ENCODE measurements at places on chromosomes 1 and 21.

DNA sequence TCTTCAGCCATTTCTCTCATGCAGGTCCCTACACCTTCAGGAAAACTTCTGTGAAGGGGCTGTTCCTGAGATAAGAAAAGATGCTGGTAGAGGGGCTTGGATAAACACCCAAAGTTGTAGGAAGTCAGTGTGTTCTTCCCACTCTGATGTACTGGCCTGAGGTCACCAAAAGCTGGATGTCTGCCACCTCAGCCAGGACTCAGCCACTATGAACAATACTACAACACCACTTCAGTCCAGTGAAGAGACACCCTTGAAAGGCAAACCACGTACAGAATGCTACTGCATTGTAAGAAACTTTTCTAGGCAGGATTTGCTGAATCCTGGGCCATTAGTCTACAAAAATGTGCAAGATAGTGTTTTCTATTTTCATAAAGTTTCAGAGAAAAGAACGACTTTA, 2.4 kb downstream of the PTPN14 start:
- DNase-seq = no peak

- DNase-seq = no peak
These were observed 49.8 kb downstream of the HLCS start for GRCh38 chr21:36916718-36917117.

DNA sequence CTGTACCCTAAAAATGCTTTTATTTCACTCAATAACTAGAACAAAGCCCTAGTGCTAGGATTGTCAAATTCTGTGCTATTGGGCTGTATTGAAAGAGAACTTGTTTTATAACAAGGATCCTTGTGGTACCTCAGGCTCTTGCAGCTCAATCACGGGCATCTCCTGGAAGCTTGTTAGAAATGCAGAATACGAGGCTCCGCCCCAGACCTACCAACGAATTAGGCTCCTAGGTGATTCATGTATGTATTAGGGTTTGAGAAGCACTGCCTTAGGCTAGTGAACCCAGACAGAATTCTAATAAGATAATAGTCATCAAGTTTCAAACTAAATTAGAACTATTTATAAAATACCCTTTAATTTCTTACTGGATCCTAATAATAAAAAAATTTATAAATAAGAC, 45.6 kb downstream of the ZZZ3 start:
- no peak for DNase-seq

DNA sequence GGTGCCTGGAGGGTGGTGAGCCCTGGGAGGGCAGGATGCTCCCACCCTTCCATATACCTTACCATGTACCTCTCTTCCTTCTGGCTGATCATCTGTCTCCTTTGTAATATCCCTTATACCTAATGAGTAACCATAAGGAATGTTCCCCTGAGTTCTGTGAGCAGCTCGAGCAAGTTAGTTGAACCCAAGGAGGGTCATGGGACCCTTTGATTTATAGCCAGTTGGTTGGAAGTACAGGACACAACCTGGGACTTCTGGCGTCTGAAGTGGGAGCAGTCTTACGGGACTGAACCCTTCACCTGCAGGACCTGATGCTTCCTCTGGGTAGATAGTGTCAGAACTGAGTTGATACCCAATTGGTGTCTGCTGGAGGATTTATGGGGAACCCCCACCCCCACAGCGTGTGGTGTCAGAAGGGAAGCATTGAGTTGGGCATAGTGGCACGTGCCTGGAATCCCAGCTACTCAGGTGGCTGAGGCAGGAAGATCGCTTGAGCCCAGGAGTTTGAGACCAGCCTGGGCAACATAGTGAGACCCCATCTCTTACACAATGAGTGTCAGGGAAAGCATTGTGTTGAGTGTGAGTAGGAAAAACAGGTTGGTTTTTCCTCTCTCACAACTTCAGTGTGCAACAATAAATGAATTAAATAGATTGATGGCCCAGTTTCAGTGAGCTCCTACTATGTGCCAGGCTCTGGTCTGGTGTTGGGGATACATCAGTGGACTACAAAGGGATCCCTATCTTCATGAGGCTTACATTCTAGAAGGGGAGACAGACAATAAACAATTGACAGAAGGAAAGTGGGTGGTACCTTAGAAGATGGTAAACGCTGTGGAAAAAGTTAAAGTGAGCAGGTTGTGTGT, 16.0 kb downstream of the DNAJC16 start:
- DNase-seq = no peak

DNA sequence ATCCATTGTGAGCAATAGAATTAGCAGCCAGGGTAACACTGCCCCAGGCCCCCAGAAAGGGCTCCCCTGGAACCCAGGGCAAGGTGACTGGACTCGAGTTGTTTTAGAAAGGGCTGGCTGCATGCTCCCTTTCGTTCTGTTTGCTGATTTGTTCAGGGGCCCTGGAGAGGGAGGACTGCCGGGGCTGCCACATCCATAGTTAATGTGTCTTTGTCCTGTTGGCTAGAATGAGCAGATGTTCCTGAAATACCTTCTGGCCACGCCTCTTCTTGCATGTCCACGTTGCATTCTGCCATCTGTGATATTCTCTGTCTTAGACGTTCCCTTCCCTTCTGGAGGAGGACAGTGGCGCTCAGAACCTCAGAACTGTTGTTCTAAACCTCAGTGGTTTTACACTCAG, 118.8 kb downstream of the AJAP1 start:
- no peak for DNase-seq

- no peak for DNase-seq
These were observed 80.7 kb downstream of the ATP5PO start for GRCh38 chr21:33834801-33835500.

GRCh38 chr1:119715542-119715941, 3.8 kb downstream of the PHGDH start:
- no peak for DNase-seq

DNA sequence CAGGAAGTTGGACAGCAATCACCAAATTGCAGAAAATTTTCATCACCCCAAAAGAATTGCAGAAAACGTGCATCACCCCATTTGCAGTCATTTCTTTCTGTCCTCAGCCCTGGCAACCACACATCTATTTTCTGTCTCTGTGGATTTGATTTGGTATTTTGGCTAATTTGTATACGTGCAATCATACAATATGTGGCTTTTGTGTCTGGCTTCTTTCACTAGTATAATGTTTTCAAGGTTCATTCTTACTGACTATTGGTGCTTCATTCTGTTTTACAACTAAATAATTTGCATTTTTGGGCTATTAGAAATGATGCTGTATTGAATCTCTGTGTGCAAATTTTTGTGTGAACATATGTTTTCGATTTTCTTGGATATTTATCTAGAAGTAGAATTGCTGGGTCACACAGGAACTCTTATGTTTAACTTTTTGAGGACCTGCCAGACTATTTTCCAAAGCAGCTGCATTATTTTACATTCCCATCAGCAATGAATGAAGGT, 24.8 kb upstream of the PRDM2 start:
- no peak for DNase-seq

GRCh38 chr21:41024746-41025254, 143.2 kb upstream of the BACE2 start:
- DNase-seq = no peak

DNA sequence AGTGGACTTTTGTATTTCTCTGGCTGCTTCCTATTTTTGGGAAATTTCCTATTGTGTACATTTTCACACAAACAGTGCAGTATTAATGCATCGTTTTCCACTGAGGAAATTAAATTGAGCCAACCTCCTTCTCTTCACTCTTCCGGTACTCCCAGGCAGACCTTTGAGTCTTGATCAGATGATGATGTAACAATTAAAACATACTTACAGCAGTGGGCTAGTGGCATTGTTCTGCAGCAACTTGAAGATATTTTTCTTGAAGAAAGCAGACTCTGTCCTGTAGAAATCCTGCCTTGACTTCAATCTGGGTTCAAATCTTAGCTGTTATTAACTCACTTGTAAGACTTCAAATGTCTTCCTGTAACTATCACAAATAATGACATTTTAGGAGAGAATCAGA, 19.0 kb upstream of the TMEM200B start:
- DNase-seq = no peak

DNA sequence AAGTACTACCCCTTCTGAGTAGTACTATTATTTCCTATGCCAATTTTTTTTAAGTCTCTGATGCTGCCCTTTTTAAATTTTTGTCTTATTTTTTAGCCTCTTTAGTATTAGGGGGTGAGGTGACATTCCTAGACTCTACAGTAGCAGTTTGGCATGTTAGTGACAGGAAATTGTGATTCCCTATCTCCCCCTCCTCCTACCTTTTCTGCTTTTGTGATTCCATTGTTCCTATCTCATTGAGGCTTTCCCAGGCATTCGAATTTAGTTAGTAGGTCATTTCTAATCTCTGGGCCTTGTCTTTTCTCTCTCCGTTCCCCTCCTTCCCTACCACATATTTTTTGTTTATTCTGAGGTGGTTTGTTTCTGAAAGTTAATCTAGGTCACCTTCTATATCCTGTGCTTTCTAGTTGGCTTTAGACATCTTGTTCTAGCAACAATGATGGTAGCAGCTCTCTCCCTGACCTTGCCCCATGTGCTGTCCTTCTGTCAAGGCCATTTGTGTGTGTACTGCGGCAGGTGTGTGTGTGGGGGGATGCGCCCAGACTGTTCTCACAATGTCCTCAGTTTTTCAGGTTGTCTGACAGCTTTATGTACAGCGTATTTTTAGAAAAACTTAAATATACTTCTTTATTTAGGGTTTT, 21.5 kb downstream of the SEMA6C start:
- DNase-seq = no peak

DNA sequence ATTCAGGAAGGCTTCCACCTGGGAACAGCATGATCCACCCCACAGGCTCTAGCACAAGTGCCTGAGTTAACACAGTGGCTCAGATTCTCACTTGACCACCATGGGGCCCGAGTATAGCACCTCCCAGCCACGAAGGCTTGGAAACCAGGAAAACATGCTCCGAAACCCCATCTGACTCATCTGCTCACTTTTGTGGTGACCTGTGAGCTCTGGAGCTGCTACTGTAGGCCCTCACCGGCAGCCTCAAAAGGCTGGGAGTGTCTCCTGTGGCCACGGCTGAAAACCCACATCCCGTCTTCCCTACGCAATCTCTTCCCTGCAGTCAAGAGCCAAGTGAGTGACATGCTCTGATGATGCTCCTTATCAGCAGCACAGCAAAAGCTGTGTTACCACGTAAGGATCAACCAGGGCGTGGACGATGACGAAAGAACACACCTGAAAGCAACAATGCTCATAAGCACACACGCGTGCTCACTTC, 81.4 kb downstream of the TGFBR3 start:
- peak; percentile 82 for DNase-seq

DNA sequence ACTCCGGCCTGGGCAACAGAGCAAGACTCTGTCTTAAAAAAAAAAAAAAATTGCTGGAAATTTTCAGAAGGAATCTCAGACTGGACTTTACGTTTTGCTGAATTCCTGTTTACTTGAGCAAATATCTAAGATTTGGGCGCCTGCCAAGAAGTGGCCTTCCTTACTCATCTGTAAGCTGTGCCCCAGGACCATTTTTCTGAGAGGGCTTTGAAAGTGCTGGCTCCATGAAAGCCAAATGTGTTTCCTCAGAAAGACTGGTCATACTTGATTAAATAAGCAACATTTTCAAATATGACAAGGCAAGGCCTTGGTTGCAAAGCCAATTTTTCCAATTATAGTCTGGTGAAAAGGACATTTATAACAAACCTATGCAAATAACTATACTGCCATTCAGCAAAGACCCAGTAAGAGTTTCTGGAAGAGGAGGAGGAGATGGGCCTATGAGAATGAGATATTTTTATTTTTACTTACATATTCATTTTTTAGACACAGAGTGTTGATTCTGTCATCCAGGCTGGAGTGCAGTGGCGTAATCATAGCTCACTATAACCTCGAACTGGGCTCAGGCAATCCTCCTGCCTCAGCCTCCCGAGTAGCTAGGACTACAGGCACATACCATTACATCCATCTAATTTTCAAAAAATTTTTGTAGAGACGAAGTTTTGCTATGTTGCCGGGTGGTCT, 56.3 kb upstream of the HTR1D start:
- no peak for DNase-seq

GRCh38 chr1:177848577-177848976, 121.3 kb downstream of the SEC16B start:
- DNase-seq = no peak

DNA sequence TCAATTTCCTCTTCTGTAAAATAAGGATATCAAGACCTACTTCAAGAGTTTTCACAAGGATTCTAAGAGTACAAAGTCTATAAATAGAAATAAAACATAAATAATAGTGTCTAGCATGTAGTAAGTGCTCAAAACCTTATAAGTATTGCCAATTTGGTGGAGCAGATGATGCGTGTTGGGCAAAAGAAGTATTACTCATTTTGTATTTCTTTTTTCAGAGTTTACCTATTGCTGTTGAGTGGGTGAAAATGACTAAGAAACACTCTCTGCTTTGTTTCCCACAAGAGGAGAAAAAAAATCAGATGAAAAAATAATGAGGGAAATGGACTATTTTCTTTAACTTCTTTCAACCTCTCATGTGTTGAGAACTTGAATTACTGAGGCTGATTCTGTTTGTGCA, 103.3 kb upstream of the KCNK2 start:
- DNase-seq = no peak

GRCh38 chr21:16891821-16892220, 621.0 kb upstream of the CXADR start:
- no peak for DNase-seq

GRCh38 chr1:199472978-199473377, 554.5 kb upstream of the NR5A2 start:
- no peak for DNase-seq

- no peak for DNase-seq
These were observed 70.7 kb downstream of the C1orf21 start for GRCh38 chr1:184457500-184457899.

GRCh38 chr1:4108331-4108730, 208.3 kb upstream of the C1orf174 start:
- no peak for DNase-seq

DNA sequence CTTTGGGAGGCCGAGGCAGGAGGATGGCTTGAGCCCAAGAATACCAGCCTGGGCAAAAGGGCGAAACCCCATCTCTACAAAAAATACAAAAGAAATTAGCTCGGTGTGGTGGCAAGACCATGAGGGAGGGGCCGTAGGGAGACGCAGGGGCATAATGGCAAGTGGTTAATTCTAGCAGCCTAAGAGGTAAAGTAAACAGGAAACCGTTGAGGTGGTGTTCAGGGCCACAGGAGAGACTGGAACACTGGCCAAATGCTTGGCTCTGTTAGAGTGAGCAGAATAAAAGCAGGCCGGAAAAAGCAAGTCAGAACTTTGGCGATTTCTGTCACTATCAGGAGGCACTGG, 89.2 kb downstream of the RIPK4 start:
- DNase-seq = no peak

GRCh38 chr1:201599548-201599947, 60.6 kb downstream of the NAV1 start:
- no peak for DNase-seq

DNA sequence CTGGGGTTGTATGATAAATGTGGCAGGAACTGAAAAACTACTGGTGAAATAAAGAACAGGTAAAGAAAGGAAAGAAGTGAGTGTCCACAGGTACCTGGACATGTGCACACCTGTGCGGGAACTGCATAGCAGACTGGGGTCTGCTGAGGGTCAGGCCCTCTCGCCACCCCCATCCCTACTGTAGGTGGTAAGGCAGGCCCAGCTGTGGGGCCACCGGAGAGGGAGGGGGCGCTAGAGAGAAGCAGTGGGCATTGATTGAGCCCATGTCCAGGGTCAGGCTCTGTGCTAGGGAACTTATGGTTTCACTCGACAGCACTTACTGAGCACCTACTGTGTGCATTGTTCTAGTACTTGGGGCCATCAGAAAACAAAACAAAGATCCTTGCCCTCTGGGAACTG, 400.5 kb downstream of the MATN1 start:
- no peak for DNase-seq
